Astrocyte (in vitro differentiated cells and primary cell): ENCODE measurements at places on chromosomes 6 and 20. TPM values are rescaled to one million over a fixed set of nuclear protein-coding genes. Genes with fewer than 3 reads are reported as not detected.
A peak's percentile ranks its signal among the peaks of the same experiment; 100 is the strongest.

GRCh38 chr20:15703171-15703911 is 869.9 kb downstream of the KIF16B start:
- peak; percentile 53 for DNase-seq

- DNase-seq: peak; percentile 67
Measured at GRCh38 chr20:37238935-37239451, 22.6 kb downstream of the GHRH start.

- peak; percentile 12 for DNase-seq
Measured at GRCh38 chr6:4727671-4728435, 48.4 kb upstream of the CDYL start.

Gene KCNQ5
- total RNA-seq: 0.43 and 2.0 TPM in 2 replicates

DNA sequence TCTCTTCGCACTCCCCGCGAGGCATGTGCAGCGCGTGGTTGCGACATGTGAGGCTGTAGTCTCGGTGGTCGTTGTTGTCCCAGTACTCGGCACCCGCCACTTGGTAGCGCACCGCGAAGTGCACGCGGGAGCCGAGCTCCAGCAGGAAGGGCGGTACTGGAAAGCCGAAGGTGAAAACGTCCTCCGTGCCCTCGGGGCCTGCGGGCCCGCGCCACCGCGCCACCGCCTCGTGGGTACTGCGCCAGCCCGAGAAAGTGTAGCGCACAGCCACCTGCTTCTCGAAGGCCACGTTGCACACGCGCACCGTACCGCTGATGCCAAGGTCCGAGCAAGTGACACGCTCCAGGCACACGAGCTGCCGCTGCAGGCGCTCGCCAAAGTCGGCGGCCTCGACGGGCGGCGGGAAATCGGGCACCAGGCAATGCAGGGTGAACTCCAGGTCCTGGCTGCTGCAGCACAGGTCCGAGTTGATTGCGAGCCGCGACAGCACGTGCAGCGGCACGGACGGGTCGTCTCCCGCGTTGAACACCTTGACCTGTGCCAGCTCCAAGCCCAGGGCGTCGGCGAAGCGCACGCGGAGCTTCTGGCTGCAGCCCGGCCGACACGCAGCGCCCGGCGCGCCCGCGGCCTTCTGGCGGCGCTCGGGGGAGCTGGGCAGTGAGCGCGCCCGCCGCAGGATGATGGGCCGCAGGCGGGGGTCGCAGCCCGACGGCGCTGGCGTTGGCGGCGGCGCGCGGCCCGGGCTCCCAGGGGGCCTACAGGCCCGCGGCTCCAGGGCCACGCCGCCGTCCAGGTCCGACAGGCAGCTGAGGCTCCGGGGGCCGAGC is 840 bp downstream of the PPP1R3D start:
- no peak for DNase-seq

DNA sequence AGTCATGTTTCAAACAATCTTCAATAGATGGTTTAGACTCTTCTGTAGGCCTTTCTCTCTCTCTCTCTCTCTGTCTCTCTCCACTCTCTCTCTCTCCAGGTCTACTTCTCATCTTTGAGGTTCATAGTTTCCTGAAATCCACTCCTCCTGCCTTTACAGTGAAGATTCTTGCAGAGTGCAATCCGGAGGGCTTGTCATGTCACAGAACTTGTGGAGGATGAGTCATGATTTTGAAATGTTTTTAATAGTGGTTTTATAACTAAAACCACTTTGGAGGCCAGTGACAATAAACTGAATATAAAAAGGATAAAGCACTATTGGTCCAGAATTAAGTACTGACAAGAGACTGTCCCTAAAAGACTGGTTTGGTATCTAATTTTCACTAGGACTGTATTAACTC is 156.3 kb downstream of the KIF6 start:
- DNase-seq: peak; percentile 59

GRCh38 chr20:46312075-46312944 is 4.0 kb upstream of the CDH22 start:
- DNase-seq: no peak
